ENCODE measurements at places on chromosomes 16 and 17.
A peak's percentile ranks its signal among the peaks of the same experiment; 100 is the strongest.

DNA sequence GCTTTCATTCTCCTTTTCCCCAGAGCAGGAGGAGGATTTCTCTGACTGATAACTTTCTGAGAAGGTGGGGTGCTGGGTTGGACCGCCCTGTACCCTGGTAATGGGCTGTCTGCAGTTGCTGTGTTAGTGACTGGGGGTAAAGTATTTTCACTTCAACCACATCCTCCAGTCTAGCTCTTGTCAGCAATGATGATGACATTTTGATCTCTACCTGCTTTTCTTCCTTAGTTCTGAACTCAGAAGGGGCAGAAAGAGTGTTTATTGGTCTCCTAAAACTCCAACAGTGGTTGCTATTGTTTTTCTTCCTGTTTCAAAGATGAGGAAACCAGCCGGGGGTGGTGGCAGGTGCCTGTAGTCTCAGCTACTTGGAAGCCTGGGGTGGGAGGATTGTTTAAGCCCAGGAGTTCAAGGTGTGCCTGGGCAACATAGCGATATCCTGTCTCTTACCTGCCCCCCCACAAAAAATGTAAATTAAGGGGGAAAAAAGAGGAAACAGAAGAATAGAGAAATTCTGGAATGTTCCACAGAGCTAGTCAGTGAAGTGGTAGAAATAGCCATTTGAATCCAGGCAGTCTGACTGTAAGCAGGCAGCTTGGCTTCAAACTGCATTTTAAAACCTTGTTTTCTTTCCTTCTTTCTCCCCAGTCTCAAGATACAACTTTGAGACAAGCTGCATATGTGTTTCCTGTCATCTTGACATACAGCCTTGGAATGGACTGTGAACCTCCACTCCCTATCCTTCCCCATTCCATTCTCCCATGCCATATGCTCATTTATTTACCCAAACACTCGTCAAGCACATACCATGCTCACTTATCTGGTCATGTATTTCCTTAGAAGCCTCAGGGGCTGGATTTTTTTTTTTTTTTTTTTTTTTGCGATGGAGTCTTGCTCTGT lies 3.3 kb upstream of the N4BP1 start:
- no peak for DNase-seq

DNA sequence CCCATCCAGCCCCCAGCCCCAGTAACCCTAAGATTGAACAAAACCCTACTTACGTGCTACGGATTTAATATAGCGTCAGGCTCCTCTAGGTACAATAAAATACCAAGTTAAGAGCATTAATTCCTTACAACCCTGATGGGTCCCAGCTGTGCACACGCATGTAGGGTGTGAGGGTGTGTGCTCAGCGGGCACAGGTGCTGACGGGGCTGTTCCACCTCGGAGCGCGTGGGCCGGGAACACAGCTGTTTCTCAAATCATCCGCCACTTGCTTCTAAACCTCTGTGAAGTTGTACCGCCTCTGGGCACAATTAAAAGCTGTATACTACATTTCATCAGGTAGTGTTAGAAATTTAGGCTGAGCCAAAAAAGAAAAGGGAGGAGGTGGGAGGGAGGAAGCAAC lies 478.6 kb downstream of the MAF start:
- no peak for DNase-seq

- DNase-seq, result no peak
These were observed 19.5 kb upstream of the MGAT5B start for GRCh38 chr17:76848670-76849069.

DNA sequence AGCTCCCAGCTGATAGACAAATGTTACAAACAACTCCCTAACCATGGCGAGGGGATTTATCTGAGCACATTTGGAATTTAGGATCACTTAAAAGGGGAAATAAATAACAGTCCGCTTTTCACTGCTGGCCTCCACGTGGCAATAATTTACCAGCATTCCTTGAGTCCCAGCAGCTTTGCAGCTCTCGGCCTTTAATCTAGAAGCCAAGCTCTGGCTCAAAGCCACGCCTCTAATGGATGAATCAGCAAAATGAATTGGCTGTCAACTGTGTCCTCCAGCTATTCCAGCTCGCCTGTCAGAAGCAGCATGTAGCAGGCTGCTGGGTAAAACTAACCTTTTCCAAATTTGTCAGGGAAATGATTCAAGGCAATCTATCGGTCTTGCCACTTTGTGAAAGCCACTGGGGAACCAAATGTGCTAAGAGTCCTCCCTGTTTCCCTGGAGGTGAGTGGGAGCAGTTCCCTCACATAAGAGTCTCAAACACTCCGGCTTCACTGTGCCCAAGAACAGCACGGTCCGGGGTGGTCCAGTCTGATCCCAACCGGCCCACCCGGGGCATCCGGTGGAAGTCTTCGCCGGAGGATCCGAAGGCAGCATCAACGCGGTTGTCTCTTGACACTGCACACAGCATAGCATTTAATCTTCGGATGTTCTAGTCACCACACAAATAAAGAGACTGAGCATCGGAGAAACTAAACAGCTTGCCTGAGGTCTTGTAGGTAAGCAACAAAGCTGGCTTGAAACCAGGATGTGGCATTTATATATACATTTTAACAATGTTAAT lies 143.3 kb downstream of the PARN start:
- DNase-seq, result no peak

DNA sequence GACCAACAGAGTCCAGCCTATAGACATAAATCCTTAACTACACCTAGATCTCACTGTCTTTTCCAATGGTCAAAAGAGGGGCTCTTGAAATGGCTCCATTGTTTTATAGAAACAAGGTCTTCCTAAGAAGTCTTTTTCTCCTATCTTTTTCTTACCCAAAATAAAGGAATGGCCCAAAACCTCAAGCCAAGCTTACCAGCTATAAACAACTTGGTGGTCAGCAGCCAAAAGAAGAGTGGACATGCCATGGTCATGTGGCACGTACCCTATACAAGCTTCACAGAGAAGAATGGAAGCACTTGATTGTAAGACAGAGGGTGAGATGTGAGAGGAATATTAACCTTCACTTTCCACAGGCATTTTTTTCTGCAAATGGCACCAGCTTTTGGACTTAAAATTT lies 82.1 kb upstream of the GNAO1 start:
- no peak for DNase-seq

DNA sequence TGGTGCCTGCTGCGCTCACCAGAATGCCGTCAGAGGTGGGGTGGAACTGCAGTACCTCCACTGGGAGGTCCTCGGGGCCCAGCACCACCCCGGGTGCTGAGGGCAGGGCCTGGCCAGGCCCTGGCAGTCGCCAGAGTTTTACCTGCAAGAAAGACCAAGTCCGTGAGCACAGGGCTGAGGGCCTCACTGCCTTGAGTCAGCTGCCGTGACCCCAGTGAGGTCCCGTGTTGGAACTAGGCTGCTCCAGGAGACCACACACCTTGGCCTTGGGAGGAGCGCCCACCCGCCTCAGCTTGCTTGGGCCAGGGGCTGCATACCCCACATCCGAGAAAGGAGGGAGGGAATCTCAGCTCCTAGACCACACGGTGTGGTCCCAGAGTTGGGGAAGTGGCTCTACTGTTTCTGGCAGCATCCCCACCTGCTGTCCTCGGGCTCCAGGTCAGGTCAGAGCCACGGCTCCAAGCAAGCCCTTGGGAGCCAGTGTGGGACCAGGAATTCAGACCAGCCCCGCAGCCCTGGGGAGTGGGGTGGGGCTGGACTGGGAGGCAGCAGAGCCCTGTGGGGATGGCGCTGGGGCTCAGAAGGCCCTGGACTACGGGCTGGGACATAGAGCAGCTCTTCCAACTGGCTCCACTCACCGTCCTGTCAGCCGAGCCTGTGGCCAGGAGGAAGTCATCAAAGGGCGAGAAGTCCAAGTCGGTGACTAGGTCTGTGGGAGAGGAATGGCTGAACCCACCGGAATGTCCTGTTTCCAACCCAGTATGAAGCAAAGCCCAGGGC lies 8.7 kb downstream of the CORO7 start:
- no peak for DNase-seq

- DNase-seq, result no peak
These were observed 10.3 kb upstream of the RMI2 start for GRCh38 chr16:11334831-11335404.

DNA sequence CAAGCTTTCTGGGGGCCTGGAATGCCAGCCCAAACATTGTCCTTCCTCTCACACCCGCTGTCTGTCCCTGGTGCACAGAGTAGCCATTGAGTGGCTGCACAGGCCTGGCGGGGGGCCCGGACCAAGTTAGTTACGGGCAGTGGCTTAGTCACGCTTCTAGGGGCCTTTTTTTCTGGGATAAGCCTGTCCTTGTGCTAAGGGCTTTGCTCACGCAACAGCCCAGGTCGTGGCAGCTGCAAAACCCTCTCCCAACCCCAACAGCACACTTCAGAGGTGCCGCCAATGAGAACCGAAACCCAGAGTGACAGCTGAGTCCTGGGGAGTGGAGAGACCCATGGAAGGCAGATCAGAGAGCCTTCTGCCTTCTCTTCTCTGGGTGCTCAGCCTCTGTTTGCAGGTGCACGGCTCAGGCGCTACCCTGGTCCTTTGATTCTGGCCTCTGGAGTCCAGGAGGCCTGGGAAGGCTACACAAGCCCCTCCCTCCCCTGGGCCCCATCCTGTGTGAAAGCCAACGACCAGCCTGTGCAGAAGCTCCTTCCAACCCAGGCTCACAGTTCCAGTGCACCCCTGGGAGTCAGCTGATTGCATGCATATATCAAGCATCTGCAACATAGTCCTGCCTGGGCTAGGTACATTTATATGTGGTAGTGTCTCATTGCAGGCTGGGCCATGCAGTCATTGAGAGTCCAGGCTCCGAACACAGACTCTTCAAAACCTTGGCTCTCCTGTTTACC lies 9.1 kb downstream of the WSCD1 start:
- no peak for DNase-seq

- no peak for DNase-seq
These were observed 40.3 kb upstream of the SREBF1 start for GRCh38 chr17:17876959-17877528.

DNA sequence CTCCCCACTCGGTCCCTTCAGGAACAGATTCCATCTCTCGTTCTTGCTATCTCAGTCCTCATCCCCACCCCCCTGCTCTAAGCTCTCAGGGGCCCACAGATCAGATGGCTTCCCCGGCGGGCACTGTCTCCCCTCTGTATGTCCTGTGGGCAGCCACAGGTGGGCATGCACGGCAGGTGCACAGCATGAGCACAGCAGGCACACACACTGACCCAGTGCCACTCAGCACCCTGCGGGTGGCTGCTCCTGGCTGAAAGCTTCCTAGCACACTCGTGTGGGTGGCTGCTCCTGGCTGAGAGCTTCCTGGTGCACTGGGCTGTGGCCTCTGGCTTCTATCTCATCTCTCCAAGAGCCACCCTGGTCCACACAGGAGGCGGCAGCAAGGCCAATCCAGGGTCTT lies 44.5 kb upstream of the SMIM36 start:
- DNase-seq, result no peak

- peak; percentile 37 for DNase-seq
These were observed 6.2 kb downstream of the MAP3K14 start for GRCh38 chr17:45310380-45311324.
